ENCODE measurements at places on chromosomes 1 and 21.

DNA sequence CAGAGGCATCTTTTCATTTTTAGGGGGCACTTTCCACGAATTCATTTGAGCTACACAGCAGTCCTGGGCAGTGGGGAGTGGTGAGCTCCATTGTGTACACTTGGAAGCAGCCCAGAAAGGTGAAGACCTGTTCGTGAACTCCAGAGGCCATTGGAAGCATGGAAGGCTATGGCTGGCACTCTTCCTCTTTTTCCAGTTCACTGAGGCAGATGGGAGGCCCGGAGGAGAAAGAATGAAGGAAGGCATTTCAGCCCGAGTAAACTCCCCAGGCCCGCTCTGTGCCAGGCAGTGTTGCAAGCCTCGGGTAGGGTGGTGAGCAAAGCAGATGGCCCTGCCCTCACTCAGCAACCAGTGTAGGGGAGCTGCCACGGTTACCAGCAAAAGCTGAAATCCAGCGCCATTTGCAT lies 673 bp upstream of the DHCR24 start:
- peak; percentile 79 for DNase-seq

- no peak for DNase-seq
Observed at GRCh38 chr1:194447636-194448035, 1261.2 kb upstream of the B3GALT2 start.

- DNase-seq: peak; percentile 76
Observed at GRCh38 chr1:3625151-3625907, 514 bp downstream of the TPRG1L start.

DNA sequence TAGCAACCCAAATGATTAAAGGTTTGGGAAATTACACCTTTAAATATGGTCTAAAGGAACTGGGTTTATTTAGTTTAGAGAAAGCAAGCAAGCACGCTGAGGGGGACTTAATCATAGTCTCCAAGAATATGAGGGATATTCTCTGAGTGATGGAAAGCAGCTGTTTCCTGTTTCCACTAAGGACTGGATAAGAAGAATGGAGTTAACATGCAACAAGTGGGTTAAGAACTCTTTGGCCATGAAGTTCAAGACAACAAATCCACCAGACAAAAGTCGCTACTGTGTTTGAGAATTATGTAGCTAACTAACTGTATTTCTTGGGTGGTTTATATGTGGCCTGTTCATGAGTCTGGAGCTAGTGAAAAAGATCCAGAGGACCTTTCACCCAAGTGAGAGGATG lies 85.7 kb downstream of the TGFB2 start:
- DNase-seq: no peak

DNA sequence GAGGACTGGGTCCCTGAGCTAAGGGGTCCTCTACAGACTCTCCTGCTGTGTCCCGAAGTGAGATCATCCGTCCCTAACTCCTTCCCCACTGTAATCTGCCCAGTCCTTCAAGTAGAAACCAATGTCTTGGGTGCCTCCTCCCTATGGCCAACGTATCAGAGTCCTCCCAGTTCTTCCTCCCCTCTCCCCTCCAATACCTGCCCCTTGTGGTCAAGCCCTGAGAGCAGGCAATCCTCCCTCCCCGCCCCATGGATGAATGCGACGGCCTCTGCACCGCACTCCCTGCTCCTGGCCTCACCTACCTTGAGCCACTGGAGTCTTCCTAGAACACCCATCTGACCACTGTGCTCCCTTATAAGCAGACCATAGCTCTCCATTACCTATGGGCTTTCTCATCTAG lies 31.1 kb downstream of the HTR6 start:
- DNase-seq: no peak

GRCh38 chr1:17190010-17190995 lies 14.6 kb upstream of the PADI1 start:
- peak; percentile 27 for DNase-seq

GRCh38 chr1:11929849-11930248 lies 3.6 kb upstream of the KIAA2013 start:
- DNase-seq: peak; percentile 89

DNA sequence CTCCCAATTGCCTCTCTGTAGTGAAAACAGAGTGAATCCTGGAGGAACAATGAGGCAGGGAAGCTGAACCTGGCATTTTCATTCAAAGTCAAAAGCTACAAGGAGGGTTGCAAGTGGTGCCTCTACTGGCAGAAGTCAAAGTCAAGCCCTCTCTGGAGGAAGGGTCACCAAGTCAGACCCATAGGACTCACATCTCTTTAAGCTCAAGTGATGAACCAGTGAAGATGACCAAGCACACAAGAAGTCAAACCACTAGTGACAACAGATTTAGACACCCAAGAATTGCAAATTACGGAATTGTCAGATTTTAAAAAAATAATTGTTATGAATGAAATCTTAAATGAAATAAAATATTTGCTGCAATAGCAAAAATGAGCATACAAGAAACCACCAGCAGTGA lies 81.1 kb upstream of the ATP1B1 start:
- no peak for DNase-seq

- no peak for DNase-seq
Observed at GRCh38 chr1:70633004-70633403, 221.9 kb downstream of the CTH start.

GRCh38 chr21:32861866-32862265 lies 90.3 kb upstream of the PAXBP1 start:
- no peak for DNase-seq

GRCh38 chr1:53945183-53945432 lies 391 bp downstream of the IFT25 start:
- DNase-seq: no peak

- no peak for DNase-seq
Observed at GRCh38 chr1:91725989-91726721, 159.8 kb downstream of the TGFBR3 start.

- DNase-seq: peak; percentile 60
Observed at GRCh38 chr21:32520875-32521735, 64.2 kb downstream of the TCP10L start.

- no peak for DNase-seq
Observed at GRCh38 chr1:226523646-226524406, 24.7 kb upstream of the STUM start.

GRCh38 chr1:49036700-49037099 lies 260.0 kb upstream of the BEND5 start:
- no peak for DNase-seq

GRCh38 chr1:216793303-216793702 lies 70.1 kb upstream of the ESRRG start:
- DNase-seq: no peak

DNA sequence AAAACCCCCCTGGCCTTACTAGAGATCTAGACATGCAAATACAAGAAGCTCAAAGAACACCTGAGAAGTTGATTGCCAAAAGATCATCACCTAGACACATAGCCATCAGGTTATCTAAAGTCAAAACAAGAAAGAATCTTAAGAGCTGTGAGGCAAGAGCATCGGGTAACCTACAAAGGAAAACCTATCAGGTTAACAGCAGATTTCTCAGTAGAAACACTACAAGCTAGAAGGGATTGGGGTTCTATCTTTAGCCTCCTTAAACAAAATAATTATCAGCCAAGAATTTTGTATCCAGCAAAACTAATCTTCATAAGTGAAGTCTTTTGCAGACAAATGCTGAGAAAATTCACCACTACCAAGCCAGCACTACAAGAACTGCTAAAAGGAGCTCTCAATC lies 12.2 kb upstream of the SPRR2F start:
- no peak for DNase-seq

DNA sequence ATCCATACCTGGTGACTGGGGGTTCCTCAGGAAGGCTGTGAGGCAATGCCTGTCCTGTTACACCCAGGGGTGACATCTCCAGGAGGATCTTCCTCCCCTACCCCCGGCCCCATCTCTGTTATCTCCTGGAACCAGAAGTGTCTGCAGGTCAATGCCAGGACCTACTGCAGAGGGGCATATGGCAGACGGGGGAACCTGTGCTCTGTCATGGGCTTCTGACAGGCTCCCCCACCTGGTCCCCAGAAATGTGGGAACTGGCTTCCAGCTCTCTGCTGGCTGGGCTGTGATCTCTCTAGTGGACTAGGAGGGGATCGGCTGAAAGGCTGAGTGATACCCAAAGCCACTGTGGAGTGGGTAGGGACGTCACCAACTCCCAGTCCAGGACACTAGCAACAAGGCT lies 21.0 kb downstream of the KCND3 start:
- no peak for DNase-seq

- no peak for DNase-seq
Observed at GRCh38 chr1:36864823-36865601, 169.3 kb downstream of the GRIK3 start.

DNA sequence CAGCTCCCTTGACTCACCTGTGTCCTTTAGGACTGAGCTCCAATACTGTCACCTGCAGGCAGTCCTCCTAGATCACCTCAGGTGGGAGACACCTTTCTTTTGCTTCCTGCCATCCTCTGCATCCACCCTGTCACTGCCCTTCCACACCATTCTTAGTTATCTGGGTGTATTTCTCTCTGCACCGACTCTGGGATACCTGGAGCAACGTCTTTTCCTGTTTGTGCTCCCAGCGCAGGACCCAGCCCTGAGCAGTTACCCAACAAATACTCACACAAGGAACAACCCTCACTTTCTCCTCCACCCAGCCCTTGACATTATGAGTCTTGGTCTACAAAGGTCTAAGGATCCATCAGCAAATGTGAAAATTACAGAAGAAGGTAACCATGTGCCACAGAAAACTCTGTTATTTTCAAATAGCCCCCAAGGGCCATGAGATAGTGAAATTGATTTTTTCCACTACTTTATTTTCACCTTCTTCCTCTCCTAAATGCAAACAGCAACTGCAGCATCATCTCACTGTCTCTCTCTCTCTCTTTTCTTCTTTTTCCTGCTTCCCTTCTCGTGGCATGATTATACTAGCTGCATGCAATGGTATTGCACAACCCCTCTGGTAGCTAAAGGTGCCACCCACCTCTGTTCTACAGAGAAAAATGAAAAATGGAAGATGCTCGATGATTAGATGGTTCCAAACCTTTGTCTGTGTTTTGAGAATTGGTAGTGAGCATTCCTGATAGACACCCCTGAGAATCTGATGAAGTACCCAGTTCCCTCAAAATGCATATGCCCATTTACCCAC lies 89.0 kb downstream of the MIS18A start:
- DNase-seq: no peak

DNA sequence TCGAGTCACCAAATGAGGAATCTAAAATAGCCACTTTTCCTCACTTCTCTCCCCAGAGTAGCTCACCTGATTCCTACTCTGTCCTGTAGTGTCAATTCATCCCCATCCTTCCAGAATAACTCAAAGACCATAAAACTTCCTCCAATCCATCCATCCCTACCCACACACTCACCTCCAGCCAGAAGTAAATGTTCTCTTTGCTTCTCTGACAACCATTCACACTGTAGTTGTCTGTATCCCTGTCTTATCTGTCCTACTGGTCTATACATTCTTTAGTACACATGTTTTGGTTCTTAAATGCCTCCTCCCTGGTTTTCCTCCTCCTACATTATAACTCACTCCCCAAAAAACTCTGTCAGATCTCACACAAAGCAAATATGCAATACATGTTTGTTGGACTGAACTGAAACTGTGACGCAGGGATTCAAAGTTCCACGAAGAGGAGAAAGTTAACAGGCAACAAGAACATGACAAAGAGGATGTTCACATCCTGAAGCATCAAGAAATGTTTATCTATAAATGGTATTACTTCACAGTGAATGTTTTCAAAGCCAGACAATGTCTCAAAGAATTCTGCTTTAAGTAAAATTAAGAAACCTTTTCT lies 11.0 kb downstream of the TP53BP2 start:
- no peak for DNase-seq

DNA sequence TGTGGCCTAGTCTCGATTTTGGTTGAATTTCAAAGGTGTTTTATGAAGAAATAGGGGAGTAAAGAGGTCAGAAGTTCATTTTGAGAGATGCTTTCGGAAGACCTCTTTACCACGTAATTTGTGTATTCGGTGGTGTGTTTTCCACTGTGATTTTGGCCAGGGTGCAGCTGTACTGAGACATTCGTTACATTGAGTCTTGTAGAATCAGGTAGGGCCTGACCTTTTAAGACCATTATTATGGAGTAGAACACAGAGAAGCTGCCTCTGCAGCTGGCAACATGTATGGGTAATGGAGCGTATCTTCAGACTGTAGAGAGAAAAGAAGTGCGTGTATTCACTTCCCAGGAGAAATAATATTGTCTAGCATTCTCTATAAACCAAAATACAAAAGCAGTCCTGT lies 326.5 kb downstream of the PDE4B start:
- DNase-seq: no peak

DNA sequence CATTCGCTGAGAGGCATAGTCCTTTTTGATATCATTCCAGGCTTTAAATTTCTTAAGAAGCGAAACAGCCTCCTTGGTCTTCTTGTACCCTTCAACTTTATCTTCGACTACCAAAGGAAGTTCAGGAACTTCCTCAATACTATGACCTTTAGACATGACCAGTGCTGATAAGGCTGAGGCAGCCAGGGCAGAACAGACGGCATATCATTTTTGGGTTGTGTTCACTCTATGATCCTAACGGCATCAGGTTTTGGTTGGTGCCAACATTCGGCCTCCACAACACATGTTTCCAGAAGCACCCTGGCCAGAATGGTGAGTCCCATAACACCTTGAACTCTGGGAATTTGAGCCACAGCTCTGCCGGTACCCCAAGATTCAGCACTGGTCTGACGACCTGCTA lies 31.4 kb upstream of the MYOC start:
- DNase-seq: no peak

DNA sequence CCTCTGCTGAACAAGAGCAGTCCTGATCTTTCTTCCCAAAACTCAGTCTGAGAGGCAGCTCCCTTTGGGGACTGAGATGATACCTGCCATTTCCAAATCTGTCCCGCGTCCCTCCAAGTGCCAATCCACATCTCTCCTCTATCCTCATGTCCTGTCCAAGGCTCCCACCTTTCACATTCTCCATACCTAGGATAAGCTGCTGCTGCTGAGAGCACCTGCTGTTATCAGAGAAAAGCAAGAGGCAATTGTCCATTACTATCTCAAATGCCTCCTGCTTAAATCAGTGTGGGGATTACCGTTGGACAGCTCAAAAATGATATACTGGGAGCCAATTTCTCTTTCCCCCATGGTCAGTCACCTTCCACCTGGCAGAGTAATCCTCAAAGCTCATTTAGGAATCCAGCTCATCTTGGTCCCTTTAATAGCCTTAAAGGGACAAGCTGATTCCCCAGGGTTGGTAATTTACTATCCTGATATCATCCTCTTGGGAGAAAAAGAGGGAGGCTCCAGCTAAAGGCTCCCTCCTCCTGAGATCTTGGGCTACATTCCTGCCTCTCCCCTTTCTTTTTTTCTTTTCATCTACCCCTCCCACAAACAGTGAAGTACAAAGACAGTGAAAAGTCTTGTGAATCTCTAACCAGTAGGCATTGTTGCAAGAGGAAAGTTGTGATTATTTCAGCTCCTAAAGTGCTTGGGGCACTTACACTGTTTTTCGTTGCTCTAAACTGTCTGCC lies 278.1 kb upstream of the CAMK1G start:
- DNase-seq: no peak

GRCh38 chr1:203250911-203251310 lies 21.4 kb upstream of the CHIT1 start:
- no peak for DNase-seq
